ENCODE measurements at places on chromosomes 4 and X.

DNA sequence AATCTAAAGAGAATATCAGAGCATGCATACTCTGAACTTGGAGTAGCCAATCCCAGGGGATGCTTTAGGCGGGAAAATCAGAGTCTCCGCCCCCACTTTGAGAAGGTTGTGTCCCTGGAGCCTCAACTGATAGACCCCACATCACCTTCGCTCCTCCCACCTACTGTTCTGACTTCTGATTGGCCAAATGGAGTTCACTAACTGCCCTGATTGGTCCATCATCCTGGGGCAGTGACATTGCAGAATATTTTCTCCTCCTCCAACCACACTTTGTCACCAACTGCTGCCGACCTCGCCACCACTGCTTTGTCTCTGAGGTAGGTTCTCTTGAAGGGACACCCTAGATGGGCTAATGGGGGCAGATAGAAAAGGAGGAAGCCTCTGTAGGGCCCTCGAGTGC, 22.7 kb upstream of the SPACA5B start:
- DNase-seq: no peak

DNA sequence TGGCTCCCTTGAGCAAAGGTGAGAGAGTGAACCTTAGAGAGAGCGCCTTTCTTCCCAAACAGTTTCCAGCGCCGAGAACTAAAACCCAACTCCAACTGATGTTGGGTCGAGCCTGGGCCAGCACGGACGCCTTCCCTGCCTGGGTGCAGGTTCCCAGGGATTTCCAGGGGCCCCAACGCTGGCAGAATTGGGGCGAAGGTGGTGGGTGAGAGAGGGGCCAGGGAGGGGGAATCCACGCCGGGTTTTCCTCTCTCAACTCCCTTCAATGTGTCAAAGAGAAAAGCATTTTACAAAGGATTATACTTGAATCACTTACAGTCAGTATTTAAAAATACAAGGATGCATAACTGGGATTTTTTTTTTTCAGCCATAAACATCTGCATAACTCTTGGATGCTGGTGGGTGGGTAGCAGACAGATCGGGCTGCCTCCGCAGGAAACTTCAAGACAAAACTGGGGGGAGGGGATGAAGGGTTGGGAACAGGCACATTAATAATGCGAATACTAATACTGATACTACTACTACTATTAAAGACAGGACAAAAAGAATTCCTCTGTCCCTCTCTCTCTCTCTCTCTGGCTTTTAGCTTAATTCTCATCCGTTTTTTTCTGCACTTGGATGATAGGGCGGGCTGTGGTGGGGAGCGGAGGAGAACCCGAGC, 1.3 kb upstream of the ARX start:
- no peak for DNase-seq

DNA sequence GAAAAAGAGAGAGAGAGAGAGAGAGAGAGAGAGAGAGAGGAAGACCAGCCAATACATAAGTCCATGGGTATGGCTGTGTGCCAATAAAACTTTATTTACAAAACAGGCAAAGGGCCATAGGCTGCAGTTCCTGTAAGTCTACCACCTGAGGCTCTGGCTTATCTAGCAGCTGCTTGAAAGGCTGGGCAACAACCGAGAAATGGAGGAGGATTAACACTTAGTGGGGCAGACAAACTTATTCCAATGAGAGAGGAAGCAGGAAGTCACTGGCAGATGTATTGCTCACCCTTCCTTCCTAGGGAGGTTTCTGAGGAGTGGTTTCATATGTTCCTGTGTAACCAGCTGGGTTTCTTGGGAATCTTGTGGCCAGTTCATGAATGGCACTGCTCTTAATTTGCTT, 4.7 kb upstream of the GPR143 start:
- no peak for DNase-seq

GRCh38 chr4:8025668-8026067, 86.0 kb upstream of the AFAP1 start:
- no peak for DNase-seq

GRCh38 chrX:15214588-15214987, 55.3 kb downstream of the ASB9 start:
- DNase-seq: no peak

DNA sequence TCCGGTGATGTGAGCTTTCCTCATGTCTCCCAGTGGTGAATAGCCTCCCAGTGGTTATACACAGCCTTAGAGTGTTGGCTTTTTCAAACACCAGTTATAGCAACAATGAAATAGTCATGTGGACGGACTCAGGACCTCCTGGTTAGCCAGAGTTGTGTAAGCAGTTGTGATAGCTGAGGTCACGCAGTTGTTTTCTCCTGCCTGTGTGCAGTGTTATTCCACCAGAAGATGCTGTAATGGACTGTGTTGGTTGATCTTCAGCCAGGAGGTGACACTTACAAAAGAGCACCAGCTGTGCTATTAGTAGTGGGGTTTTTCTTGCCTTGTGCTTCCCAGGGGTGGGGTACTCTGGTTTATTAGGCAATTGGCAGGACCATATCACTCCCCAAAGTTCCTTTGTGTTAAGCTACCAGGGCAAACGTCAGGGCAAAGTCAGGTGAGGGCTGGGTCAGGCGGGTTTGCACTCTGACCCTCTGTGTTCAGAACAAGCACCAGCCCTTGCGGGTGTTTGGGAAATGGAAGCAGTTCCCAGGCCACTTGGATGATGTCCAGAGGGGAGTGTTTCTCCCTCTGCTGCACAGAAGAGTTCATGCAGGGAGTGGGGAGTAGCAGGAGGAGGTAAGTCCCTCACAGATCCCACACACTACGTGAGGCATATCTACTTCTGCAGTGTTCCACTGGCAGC, 252.6 kb downstream of the TMEM47 start:
- no peak for DNase-seq

DNA sequence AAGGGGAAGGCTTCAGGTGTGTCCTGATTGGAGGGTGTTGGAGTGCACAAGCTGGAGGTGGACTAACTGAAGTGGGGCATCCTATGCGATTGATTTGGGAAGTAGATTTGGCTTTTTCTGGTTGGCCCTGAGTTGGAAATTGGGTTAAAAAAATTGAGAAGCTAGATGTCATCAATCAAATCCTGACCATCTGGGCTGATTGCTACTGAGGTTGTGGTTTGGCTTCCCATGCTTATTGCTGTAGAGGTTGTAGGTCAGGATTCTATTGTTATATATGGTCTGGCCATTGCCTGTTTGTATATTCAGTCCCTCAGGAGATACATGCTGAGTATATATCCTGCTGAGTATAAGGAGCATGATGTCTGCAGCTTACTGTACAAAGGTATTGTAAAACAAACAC, 7.7 kb upstream of the ZNF81 start:
- DNase-seq: no peak

DNA sequence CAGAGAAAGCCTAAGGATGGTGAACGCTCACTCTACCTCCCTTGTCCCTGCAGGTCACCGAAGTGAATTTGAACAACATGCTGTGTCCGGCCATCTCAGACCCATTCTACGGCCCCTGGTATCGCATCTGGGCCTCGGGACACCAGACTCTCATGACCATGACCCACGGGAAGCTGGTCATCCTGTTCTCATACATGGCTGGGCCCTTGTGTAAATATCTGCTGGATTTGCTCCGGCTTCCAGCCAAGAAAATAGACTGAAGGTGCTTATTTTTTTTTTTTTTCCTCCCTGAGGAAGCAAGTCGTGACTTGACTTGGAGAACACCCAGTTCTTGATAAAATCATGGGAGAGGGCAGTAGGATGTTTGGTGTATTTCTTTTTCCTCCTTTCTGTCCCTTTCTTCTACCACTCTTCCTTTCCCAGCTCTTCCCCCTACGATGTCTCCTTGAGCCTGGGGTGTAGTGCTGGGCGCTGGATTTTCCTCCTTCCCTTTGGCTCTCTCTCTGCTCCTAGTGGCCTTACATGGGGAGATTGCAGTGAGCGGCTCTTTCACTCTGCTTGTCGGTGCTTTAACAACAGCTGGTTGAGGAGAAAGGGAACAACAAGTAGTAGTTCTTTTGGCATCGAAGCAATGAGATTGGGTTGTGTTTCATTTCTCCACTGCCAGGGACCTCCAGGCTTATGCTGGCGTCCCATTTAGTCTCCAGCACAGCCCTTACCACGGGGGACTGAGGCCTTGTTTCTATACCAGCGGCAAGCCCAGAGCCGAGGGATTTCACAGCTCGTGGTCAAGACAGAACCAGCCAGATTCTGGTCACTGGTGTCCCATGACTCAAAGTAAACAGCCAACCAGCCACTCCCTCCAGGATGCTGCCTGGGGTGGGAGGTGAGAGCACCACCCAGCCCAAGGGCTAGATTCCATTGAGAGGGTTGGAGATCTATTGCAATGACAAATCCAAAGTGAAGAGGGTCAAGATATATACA, 144.4 kb downstream of the AMMECR1 start:
- DNase-seq: no peak

- DNase-seq: no peak
These were observed 159.5 kb upstream of the USP38 start for GRCh38 chr4:143025081-143025704.

GRCh38 chrX:145405012-145405411, 157.7 kb downstream of the SPANXN1 start:
- DNase-seq: peak; percentile 14

- DNase-seq: no peak
These were observed 6.0 kb downstream of the FGF16 start for GRCh38 chrX:77453190-77453589.

DNA sequence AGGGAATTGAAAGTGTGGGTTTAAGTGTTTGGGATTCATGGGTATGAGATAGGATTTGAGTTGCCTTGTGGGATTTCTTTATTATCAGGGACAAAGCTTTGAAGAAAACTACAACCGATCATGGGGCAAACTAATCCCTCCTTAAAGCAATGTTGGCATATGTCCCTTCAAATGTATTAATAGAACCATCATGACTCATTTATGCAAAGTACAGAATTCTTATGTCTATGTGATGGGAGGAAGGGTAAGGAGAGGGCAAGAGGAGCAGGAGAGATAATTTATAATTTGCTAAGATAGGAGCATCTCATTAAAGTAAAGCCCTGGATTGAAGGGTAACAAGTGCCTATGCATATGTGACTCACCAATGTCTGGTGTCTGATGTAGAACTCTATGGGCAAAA, 94.2 kb downstream of the PHEX start:
- no peak for DNase-seq

GRCh38 chr4:170374770-170375169, 285.0 kb upstream of the AADAT start:
- no peak for DNase-seq

GRCh38 chrX:45801554-45801953, 600.9 kb upstream of the DIPK2B start:
- DNase-seq: no peak

DNA sequence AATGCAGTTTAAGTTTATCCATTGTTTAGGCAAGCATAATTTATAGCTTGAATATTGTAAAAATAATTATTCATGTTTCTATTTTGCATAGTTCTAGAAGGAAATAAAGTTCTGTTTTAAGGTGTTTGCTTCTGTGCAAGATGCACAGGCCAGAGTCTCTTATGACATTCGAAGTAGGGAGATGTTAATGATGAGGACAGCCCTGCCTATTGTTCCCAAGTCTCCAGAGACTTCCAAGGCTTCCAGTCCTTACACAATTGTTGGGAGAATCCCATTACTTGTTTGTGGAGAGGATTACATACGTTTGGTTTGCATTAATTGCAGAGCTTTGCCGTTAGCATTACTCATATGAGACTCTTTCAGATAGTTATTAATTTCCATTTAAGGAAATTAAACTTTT, 96.2 kb upstream of the ANK2 start:
- no peak for DNase-seq

GRCh38 chr4:113078066-113078465, 28.6 kb downstream of the ANK2 start:
- DNase-seq: no peak

- DNase-seq: no peak
These were observed 65.7 kb upstream of the TTC29 start for GRCh38 chr4:147011411-147011810.

DNA sequence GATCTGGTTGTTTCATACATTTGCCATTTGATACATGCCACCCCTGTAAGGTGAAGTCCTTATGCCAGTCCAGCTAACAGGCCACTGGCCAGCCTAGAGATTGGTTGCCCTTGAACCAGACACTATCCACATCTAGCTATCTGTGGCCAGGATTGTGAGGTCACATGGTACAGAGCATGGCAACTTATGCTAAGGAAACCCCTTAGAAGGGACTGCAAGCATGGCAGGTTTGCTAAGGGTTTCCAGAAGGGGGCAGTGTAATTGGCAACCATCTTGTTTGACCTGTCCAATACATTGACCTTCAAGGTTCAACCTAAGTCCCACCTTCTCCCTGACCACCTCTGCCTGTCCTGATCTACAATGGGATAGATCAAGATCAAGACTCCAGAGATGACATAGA, 47.5 kb downstream of the SMC1A start:
- DNase-seq: no peak

GRCh38 chrX:53280331-53281320, 758 bp downstream of the IQSEC2 start:
- no peak for DNase-seq

DNA sequence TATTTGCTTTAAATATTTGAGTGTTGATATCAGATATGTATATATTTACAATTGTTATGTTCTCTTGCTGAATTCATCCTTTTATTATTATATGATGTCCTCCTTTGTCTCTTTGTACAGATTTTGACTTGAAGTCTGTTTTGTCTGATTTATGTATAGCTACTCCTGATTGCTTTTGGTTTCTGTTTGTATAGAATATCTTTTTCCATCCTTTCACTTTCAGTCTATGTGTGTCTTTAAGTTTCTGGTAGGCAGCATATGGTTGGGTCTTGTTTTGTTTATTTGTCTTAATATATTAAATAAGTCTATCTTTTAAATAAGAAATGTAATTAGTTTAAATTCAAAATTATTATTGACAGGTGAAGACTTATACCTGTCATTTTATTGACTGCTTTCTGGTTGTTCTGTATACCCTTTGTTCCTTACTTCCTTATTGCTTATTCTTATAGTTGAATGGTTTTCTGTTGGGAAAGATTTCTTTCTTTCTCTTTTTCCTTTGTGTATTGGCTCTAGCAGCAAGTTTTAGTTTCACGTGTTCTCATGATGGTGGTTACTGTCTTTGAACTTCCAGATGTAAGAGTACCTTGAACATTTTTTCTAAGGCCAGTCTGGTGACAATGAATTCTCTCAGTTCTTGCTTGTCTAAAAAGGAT, 31.1 kb downstream of the RAB28 start:
- no peak for DNase-seq

GRCh38 chr4:153852501-153852900, 63.6 kb upstream of the SFRP2 start:
- DNase-seq: no peak

GRCh38 chr4:145414841-145415240, 66.8 kb upstream of the SMAD1 start:
- DNase-seq: no peak

- peak; percentile 98 for DNase-seq
These were observed at the start of gene GRPEL1 for GRCh38 chr4:7067452-7068278. Gene GRPEL1, minus strand, starts transcription at chr4:7068064. Its CDS starts 32 bp downstream, at chr4:7068032.
